Activated CD8-positive, alpha-beta memory T cell treated with anti-CD3 and anti-CD28 coated beads for 4 hours (primary cell): ENCODE measurements at places on chromosomes 11 and 22.

GRCh38 chr11:70757241-70757640 lies 358.9 kb downstream of the CTTN start:
- DNase-seq: no peak

DNA sequence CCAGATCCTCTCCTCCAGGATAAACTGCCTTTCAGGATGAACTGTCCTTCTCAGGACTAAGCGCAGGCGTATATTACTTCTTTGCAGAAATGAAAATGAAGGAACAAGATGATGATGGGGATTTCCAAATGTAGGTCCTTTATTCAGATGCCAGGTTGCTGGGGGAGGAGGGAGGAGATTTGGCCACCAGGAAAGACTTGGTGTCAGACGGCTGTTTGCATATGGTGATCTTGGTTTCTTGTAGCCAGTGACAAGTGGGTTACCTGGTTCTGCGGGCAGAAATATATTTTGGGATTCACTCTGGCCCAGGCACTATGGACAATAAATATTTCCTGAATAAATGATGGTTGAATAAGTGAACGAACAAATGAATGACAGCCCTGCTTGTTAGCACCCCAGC lies 243.4 kb downstream of the MIAT start:
- no peak for DNase-seq

- DNase-seq: peak; percentile 30
Observed at GRCh38 chr22:36277482-36278291, 24.8 kb downstream of the APOL1 start.

GRCh38 chr11:117544130-117544800 lies 216.6 kb downstream of the CEP164 start:
- DNase-seq: no peak
